ENCODE measurements at places on chromosomes 2 and 18. TPM values are rescaled to one million over a fixed set of nuclear protein-coding genes. Genes with fewer than 3 reads are reported as not detected.

The PSTPIP2 gene
- 9.4 TPM for polyA plus RNA-seq

The PIEZO2 gene
- polyA plus RNA-seq, result 16.6 TPM

The ATOH8 gene
- polyA plus RNA-seq, result 11.0 TPM

The UGT1A10 gene
- polyA plus RNA-seq, result not detected

The SLC4A3 gene
- polyA plus RNA-seq, result 6.1 TPM

The ASXL2 gene
- polyA plus RNA-seq, result 20.5 TPM

The SNTG2 gene
- 3.2 TPM for polyA plus RNA-seq

The AP1S3 gene
- polyA plus RNA-seq, result 12.6 TPM

Data from right renal cortex interstitium (tissue), 3 donors.